ENCODE measurements at places on chromosomes 7 and 10.

- H3K36me3 ChIP-seq: no peaks in the 10 kb centered on the region
- H3K4me1 ChIP-seq: no peaks in the 10 kb centered on the region
- no peak for DNase-seq
- no peaks in the 10 kb centered on the region for H3K27me3 ChIP-seq
- no peak overlapping the region for H3K27ac ChIP-seq
- no peak overlapping the region for H3K4me3 ChIP-seq
Measured at GRCh38 chr7:149642589-149642988, 130.8 kb downstream of the ZNF467 start.

DNA sequence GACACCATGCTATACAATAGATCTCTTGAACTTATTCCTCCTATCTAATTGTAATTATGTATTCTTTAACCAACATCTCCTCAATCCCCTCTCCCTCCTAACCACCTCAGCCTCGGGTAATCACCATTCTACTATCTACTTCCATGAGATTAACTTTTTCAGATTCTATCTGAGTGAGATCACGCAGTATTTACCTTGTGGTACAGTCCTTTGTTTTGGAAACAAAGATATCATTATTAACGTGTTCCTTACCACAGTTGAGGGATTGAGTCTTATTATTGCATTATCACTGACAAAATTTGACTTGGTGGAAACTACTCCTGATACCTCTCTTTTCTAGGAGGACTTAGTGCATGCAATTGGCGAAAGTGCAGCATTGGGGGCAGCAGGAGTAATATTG, 26.0 kb upstream of the HYAL4 start:
- no peak for DNase-seq
- no peak overlapping the region for H3K27ac ChIP-seq
- H3K4me1 ChIP-seq: no peaks in the 10 kb centered on the region
- no peaks in the 10 kb centered on the region for H3K27me3 ChIP-seq
- H3K4me3 ChIP-seq: no peak overlapping the region

DNA sequence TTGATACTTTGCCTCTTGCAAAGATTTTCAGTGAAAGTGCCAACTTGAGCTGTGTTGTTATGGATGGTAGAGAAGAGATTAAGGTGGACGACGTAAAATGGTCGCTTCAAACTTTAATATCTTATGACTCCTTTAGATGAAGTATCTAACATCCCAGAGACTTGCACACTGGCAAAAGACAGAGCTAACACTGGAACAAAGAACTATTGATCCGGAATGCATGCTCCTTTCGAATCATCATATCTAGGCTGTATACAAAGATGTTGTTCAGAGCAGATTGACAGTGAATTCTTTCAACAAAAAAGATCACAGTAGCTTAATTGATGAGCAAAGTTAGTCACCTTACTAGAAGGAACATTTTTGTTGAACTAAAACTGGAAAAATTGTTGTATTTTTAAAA, 592.7 kb downstream of the NXPH1 start:
- DNase-seq: no peak
- H3K27me3 ChIP-seq: no peaks in the 10 kb centered on the region
- H3K36me3 ChIP-seq: no peaks in the 10 kb centered on the region
- H3K4me3 ChIP-seq: no peak overlapping the region
- H3K4me1 ChIP-seq: no peaks in the 10 kb centered on the region

DNA sequence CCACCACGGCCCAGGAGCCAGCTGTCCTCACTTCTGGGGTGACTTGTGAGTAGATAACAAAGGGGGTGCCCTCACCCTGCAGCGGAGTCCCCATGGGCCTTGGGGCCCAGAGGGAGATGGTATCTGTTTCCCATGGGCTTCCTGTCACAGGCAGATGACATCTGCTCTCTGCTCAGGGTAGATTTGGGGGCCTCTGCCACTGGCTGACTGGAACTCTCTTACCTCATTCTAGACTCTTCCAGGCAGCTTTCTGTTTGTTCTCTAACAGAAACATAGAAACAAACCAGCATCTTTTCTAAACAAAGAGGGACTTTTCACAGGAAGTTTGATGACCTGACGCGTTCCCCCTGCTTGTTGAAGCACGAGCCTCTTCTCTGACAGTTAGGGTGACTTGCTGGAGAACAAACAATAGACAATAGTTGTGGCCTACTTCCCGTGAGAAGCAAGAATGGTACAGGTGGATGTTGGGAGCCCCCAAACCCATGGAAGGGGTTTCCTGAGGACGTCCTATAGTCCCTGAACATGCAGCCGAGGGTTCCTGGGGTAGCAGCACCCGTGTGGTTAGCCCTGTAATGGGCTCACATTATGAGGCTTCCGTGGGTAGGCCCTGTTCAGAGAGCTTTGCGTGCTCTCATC, 61.6 kb downstream of the GRK5 start:
- peaks cover 25% of the 10 kb centered on the region for H3K4me1 ChIP-seq
- H3K4me3 ChIP-seq: no peak overlapping the region
- DNase-seq: no peak
- H3K27ac ChIP-seq: no peak overlapping the region

DNA sequence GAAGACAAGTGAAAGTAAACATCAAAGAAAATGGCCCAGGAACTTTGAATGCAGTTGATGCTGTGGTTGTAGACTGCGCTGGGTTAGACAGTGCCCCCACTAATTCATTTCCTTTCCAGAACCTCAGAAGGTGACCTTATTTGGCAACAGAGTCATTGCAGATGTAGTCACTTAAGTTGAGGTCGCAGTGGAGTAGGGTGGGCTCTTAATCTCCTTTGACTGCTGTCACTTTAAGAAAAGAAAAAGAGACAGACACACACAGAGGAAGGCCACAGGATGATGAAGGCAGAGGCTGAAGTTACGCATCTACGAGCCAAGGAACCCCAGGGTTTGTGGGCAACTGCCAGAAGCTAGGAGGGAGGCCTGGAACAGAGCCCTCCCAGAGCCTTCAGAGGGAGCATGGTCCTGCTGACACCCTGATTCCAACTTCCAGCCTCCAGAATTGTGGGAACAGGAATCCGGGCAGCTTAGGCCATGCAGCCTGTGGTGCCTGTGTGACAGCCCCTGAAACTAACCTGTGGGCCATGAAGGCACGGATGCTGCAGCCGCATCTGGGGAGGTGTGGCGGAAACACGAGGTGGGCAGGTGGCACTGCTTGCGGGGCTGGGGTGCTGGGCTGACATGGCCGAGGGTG, 107.6 kb downstream of the PRKAG2 start:
- H3K27me3 ChIP-seq: no peaks in the 10 kb centered on the region
- no peak overlapping the region for H3K4me3 ChIP-seq
- H3K27ac ChIP-seq: no peak overlapping the region

- H3K36me3 ChIP-seq: no peaks in the 10 kb centered on the region
- DNase-seq: no peak
Measured at GRCh38 chr7:12879139-12879538, 191.7 kb downstream of the ARL4A start.

DNA sequence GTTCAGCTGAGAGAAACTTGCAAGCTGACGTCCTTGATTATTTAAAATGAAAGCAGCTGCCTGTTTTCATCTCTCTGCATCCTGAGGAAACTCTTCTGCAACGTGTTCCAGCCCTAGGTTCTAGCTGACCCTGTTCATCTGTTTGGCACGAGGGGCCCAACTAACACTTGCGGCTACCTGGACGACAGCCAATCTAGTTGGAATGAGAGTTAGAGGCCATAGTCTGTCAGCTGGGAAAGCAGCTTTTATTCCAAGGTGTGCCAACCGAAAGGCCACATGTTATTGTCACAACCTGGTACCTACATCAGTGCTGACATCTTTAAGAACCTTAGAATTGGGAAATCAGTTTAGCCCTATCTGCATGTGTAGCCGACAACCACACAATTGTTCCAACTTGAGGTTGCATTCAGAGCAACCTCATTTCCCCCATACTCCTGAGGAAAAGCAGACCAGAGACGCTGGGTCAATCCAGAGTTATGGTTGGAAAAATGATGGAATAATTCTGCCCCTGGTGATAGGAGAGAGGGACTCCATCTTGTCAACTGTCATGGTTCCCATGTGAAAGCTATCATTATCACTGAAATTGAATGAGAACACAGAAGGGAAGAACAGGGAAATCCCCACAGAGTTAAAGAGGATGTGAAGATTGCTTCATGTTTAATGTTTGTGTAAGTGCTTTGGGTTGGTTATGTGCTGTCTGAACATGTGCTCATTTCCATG, 121.6 kb downstream of the EGFR start:
- no peak for DNase-seq
- no peaks in the 10 kb centered on the region for H3K27me3 ChIP-seq
- no peaks in the 10 kb centered on the region for H3K36me3 ChIP-seq
- no peaks in the 10 kb centered on the region for H3K4me1 ChIP-seq
- no peak overlapping the region for H3K27ac ChIP-seq
- H3K4me3 ChIP-seq: no peak overlapping the region

GRCh38 chr10:15419279-15419874, 48.3 kb upstream of the FAM171A1 start:
- no peak overlapping the region for H3K4me3 ChIP-seq
- H3K36me3 ChIP-seq: no peaks in the 10 kb centered on the region
- DNase-seq: peak; percentile 72
- no peaks in the 10 kb centered on the region for H3K4me1 ChIP-seq

DNA sequence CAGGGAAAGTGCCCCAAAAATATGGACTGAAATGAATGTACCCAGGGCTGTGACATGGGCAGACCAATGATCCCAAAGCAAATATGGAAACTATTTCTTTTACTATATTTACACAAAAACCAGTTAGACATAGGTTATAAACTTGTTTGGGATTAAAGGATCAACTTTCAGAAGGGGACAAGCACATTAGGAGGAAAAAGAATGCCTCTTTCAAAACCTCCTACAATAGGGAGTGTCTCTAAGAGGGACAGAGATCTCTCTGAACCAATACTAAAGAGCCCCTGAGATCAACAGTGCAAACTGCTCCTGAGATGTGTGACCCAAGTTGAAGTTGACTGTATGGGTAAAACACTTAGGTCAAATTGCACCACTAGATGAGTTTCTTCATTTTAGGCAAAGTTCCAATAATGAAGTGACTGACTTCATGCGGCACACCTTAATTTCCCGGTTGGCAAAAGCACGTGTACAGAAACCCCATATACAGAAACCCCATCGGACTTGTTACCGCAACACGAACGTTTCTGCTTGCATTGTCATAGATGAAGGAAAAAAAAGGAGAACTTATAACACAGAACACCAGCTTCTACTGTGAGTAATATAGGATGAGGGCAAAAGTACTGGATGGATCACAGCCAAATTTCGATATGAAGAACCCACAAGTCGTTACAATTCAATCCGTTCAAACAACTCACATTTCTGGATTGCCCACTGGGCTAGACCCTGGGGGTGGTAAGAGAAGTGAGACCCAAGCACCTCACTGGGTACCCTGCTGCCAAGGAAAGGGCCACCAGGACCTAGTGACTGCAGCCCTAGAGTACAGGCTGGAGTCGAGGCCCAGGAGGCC, 4.3 kb downstream of the SVIL start:
- H3K27me3 ChIP-seq: no peaks in the 10 kb centered on the region
- peak overlapping the region; percentile 55 for H3K27ac ChIP-seq
- H3K4me3 ChIP-seq: peak overlapping the region; percentile 12
- H3K4me1 ChIP-seq: peaks cover 48% of the 10 kb centered on the region
- no peak for DNase-seq
- peaks cover 10% of the 10 kb centered on the region for H3K36me3 ChIP-seq

GRCh38 chr7:155737590-155737989, 74.7 kb downstream of the SHH start:
- no peaks in the 10 kb centered on the region for H3K27me3 ChIP-seq
- DNase-seq: no peak
- no peak overlapping the region for H3K27ac ChIP-seq
- H3K36me3 ChIP-seq: peaks cover 31% of the 10 kb centered on the region

DNA sequence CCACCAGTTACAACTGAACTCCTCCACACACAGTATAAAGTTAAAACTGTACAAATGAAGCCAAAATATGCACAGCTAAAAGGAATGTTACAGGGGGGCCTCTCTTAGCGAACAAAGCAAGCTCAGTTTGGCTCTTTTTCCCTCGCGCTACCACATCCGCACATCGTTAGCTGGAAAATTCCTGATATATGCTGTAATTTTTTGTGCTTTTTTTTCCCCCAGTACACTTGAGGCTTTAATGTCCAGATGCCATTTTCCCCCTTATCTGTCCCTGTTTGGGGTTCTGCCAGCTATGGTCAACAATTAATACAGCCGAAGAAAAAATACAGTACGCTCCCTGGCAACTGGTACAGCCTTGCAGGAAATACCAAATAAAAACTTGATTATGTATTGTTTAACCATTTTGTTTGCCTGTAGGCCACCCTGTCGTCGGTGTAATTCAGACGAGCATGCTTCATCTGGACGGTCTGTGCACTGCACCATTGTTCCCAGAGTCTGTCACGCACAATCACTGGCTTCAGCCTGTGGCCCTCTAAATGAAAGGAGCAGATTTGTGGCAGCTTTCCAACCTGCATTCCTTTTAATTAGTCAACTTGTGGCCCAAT, 108.1 kb upstream of the FAM133B start:
- no peaks in the 10 kb centered on the region for H3K27me3 ChIP-seq
- no peaks in the 10 kb centered on the region for H3K36me3 ChIP-seq
- DNase-seq: no peak
- H3K4me1 ChIP-seq: peaks cover 41% of the 10 kb centered on the region
- no peak overlapping the region for H3K4me3 ChIP-seq

DNA sequence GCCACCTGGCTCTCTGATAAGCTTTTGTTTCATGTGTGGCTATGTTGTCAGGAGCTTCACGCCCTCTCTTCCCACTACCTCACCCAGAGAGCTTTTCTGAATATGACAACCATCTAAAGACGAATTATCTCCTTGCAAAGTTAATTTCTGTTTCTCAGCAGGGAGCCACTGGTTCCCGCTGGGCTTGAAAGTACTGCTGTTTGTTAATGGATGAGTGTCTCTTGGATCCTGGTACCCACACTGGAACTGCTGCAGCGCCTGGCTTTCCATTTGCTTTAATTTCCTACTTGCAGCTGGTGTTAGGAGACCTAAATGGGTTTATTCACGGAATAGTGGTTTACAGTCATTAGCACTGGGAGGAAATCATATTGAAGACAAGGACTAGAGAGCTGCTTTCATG, 267.9 kb upstream of the LRGUK start:
- H3K4me1 ChIP-seq: no peaks in the 10 kb centered on the region
- H3K36me3 ChIP-seq: no peaks in the 10 kb centered on the region
- H3K27ac ChIP-seq: no peak overlapping the region
- no peak overlapping the region for H3K4me3 ChIP-seq

DNA sequence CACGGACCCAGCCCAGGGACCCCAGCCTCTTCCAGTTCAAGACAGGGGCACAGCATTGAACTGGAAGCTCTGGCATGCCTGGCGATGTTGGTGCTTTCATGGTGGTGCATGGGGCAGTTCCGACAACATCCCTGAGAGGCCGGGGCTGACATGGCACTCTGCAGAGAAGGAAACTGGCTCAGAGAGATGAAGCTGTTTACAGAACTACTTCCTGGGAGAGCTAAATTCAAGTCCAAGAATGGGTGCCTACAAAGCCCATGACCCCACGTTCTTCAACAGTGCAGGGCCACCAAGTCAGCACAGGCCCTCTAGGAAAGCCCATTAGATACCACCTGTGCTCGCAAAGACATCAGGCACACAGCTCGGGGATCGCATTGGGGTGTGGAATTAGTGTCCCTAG, 470.9 kb upstream of the MGMT start:
- no peaks in the 10 kb centered on the region for H3K27me3 ChIP-seq
- no peaks in the 10 kb centered on the region for H3K4me1 ChIP-seq
- no peak overlapping the region for H3K27ac ChIP-seq
- DNase-seq: no peak
- no peak overlapping the region for H3K4me3 ChIP-seq
